ENCODE measurements at places on chromosomes 12 and 14. TPM values are rescaled to one million over a fixed set of nuclear protein-coding genes. Genes with fewer than 3 reads are reported as not detected.

KNTC1 gene
- total RNA-seq, result 68.3 TPM

LUM gene
- total RNA-seq, result 0.31 TPM

AQP2 gene
- total RNA-seq, result not detected

ATP2A2 gene
- total RNA-seq, result 133 TPM

TIMM9 gene
- total RNA-seq, result 51.6 TPM

RAB2B gene
- total RNA-seq, result 18.4 TPM

RILPL2 gene
- total RNA-seq, result 18.7 TPM

RAD51AP1 gene
- 29.7 TPM for total RNA-seq

SLIRP gene
- 198 TPM for total RNA-seq

EIF2S3B gene
- total RNA-seq, result 1.4 TPM

VDR gene
- 3.0 TPM for total RNA-seq

CD163L1 gene
- 0.49 TPM for total RNA-seq

SCNN1A gene
- total RNA-seq, result 0.56 TPM

SERPINA12 gene
- not detected for total RNA-seq

GARIN6 gene
- total RNA-seq, result not detected

TAS2R7 gene
- total RNA-seq, result not detected

ABCD2 gene
- 11.0 TPM for total RNA-seq

RTL1 gene
- not detected for total RNA-seq

KITLG gene
- total RNA-seq, result 0.32 TPM

ETFBKMT gene
- 1.4 TPM for total RNA-seq

GPR68 gene
- total RNA-seq, result 2.4 TPM

CCDC38 gene
- total RNA-seq, result 0.08 TPM

BDKRB2 gene
- not detected for total RNA-seq

All from GM12878 (cell line).